ENCODE measurements at places on chromosomes 11 and 22.
A peak's percentile ranks its signal among the peaks of the same experiment; 100 is the strongest.

DNA sequence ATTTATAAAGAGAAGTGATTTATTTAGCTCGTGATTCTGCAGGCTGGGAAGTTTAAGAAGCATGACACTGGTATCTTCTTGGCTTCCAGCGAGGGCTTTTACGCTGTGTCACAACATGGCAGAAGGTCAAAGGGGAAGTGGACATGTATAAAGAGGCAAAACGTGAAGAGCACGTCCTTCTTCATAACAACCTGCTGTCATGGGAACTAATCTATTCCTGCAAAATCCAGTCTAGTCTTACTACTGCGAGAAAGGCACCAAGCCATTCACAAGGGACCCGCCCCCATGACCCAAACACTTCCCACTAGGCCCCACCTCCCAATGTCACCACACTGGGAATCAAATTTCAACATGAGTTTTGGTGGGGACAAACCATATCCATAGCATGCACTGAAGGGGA lies 58.3 kb downstream of the AMOTL1 start:
- no peak for DNase-seq

DNA sequence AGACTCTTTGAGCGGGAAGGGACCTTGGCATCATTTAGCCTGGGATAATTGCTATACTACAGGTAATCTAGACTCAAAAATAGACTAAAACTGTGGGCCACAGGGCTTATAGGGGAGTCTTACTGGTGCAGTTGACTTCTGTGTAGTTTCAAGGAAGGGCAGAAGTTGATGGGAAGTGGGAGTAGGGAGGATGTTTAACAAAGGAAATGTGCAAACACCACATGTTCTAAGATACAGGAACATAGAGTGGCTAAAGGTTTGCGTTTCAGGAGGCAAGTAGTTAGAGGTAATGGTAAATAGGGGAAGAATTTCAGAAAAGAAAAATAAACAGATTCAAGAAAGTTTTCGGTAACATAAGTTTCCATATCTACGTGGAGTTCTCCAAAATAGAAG lies 14.4 kb upstream of the SORL1 start:
- DNase-seq, result no peak

DNA sequence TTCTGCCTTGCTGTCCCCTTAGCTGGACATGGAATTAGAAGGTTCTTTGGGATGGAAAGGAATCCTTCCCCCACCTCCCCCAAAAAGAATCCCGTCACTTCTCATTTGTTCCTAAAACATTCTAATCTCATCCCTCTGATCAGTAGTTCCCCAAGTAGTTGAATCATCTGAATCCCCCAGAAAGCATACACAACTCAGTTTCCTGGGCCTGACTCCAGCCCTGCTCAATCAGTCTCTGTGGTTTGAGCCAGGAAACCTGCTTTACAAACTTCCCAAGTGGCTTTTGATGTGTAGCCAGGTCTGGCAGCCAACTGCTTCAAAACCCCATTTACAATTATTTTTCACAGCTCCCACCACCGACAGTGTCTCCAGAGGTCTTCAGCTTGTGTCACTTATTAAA lies 20.2 kb downstream of the C22orf31 start:
- no peak for DNase-seq

GRCh38 chr11:122779047-122779629 lies 59.2 kb upstream of the CRTAM start:
- no peak for DNase-seq

- peak; percentile 56 for DNase-seq
Measured at GRCh38 chr11:12243486-12243885, 133.1 kb downstream of the MICAL2 start.

GRCh38 chr22:43891360-43892182 lies at the start of gene PNPLA5:
PNPLA5 (minus strand) TSS chr22:43892013; CDS start chr22:43891880, 133 bp downstream.
- peak; percentile 32 for DNase-seq

DNA sequence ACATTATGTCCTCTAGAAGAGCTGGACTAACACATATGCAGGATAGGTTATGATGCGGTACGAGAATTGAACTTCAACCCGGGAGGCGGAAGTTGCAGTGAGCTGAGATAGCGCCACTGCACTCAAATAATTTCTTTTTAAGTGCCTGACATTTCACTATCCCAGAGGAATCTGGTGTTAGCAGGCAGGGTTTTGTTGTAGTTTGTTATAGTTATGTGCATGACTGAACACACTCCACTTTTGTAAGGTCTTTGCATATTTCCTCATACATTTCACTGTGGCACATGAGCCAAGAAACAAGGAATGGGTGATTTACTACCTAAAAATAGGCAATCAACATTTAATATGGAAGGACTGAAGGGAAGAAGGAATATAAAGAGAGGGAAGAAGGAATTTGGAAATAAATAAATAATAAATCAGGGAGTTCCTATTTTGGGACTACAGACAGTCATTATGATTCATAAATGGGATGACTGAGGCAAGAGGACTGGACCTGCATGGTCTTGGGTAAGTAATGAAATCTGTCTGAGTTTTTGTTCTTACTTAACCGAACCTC lies 8.7 kb upstream of the HIPK3 start:
- no peak for DNase-seq
